ENCODE measurements at places on chromosomes 5 and 9.

- no peak for DNase-seq
Observed at GRCh38 chr5:128711216-128711615, 173.2 kb upstream of the FBN2 start.

GRCh38 chr5:27821681-27822080 is 783.3 kb upstream of the CDH9 start:
- DNase-seq, result no peak

DNA sequence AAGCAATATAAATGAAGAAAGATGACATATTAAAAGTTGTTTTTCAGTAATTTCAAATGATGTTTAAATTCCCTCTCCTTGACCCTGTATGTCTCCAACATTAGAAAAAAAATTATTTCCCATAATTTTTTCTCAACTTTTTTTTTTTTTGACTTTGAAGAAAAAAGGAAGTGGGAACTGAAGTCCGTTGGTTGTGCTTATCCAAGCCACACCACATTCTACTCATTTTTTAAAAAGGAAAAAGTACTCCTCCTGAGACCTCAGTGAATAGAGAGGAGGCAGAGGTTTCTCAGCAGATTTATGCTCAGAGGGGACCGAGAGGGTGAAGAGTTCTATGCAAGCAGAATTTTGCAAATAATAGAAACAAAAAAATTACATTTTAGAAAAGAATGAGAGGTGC is 123.3 kb downstream of the PCSK5 start:
- no peak for DNase-seq

- no peak for DNase-seq
Observed at GRCh38 chr5:53092242-53092641, 17.3 kb downstream of the MOCS2 start.

- DNase-seq, result no peak
Observed at GRCh38 chr5:136661026-136661425, 295.7 kb upstream of the TRPC7 start.

DNA sequence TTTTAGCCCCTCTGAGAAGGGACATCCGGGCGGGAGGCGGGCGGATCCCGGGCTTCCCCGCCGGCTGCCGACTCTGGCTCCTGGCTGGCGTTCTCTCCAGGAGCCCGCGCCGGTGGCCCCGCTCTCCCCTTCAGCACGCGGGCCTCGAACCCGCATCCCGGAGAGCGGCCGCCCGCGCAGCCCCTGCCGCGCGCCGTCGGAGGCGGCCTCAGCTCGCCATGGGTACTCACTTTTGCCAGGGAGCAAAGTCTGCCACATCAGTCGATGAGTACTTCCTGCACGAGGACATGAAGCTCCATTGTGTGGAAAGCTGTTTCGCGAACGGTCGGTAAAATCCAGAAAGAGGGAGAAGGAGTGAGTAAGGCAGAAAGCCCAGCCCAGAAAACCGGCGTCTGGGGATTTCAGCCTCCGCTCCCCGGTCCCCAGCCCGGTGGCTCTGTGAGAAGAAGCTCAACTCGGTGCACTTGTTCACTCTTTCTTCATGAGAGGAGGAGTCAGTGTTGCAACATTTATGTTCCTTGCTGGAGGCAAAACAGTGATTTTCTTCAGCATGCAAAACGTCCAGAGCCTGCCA is at the start of gene PRLR:
Gene PRLR, minus strand, starts transcription at position 450 of the 574 bp plus-strand sequence. CDS start 140,867 bp downstream, outside the sequence.
- DNase-seq, result no peak

DNA sequence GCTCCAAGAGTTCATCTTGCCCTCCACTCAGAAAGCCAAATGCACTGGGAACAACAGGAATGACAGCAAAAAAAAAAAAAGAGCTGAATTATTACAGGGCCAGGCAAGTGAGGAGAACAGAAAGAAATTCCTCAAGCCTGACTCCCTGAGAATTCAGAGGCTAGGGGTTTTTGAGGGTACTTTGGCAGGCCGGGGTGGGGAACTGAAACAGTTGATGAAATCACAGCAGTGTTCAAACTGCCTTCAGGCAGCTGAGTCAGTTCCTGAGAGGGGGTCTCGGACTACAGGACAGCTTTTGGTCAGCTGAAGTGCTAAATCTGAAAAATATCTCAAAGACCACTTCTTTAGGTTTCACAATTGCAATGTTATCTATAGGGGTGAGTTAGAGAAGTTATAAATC is 419.4 kb downstream of the SEMA5A start:
- DNase-seq, result no peak

GRCh38 chr5:39117401-39117800 is 43.2 kb upstream of the RICTOR start:
- no peak for DNase-seq

GRCh38 chr9:72046630-72047456 is 13.6 kb downstream of the C9orf57 start:
- DNase-seq, result no peak

GRCh38 chr9:89482901-89483361 is 15.0 kb downstream of the SEMA4D start:
- DNase-seq, result no peak

DNA sequence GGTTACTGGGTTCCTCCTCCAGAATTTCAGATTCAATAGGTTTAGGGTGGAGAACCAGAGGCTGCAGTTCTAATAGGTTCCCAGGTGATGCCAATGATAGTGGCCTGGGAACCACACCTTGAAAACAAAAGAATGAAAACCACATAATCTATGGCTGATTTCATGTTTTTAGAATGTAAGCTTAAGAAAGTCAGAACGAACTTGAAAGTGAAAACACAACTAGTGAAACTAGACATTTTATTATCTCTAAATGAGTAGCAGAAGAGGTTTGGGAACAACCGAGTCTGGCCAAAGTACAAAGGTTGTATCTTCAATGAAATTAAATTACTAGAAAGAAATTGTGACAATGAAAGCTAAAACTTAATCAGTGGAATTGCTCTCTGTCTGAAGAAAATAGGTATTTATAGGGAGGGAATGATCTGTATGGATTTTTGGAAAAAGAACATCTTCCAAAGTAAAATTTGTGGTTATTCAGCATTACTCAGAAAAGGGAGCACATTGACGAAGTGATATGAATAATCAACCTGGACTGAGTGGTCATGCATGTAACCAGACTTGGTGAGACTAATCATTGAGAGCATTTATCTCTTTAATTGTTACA is 24.9 kb upstream of the CEP120 start:
- DNase-seq, result peak; percentile 78

All from activated CD4-positive, alpha-beta T cell treated with anti-CD3 and anti-CD28 coated beads, Interleukin-2, amount 50 U/mL, for 16 hours (primary cell).